ENCODE measurements at places on chromosomes 12 and 14.
A peak's percentile ranks its signal among the peaks of the same experiment; 100 is the strongest.

- DNase-seq, result no peak
Measured at GRCh38 chr12:40054555-40055227, 51.2 kb downstream of the SLC2A13 start.

DNA sequence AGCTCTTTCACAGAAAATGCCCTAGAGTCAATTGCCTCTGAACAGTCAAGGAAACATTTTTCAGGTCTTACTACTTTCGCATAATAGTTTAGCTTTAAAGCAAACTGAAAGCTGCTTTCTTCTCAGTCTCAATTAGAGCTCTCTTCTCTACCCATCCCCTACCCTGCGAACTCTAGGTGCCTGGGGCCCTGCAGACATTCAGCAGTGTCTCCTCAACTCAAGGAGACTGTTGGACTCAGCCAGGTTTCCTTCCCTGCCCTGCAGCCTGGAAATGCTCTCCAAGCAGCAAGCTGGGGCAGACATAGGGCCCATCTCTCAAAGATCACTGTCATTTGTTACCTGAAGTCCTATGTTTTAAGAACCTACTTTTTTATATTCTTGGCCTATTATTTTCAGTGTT is 312.5 kb upstream of the PRICKLE1 start:
- no peak for DNase-seq

DNA sequence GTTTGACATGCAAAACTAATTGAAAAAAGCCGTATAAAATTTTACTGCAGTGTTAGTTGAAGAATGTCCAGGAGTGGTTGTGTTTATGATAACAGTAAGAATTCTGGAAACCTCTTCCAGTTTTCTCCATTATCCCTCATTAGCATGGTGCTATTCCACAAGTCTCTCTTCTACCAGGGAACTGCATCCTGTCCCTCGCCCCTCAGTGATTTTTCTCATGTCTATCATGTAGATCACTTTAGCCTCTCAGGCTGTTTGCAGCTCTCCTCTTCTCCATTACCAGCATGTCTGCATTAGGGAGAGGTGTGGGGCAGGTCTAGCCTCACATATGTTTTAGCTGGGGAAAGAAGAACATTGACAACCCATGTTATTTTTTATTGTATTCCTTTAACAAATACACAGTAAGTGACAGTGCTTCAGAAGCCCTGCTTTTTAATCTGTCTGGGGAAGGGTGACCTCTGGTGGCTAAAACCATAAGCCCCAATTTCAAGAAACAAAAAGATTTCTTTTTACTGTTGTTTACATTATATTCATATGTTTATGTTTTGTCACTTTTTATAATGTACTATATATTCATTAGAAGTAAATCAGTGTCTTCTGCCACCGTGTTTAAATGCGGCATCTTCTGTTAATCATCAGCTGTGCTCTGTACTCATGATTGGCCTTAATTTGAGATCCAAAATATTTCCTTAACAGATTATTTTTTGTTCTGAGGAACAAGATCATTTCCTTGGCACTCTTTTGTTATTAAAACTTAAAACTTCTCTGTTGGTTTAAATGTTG is 70.7 kb downstream of the RASSF8 start:
- no peak for DNase-seq

DNA sequence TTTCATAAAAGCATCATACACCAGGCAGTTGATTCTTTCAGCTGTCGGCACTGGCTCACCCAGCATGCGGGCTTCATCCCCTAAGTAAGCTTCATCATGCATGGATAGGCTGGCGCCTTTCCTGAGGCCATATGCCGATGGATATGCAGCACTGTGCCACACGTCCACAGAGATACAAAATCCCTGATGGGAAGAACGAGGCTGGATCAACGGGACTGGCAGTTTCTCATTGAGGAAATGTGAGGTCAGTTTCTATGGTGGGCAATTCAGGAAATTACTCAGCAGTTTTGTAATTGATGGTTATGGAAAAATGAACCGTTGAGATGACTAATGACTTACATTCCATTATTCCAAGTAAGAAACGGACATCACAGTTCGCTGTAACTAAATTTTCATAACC is 453.8 kb downstream of the TMEM121 start:
- no peak for DNase-seq

DNA sequence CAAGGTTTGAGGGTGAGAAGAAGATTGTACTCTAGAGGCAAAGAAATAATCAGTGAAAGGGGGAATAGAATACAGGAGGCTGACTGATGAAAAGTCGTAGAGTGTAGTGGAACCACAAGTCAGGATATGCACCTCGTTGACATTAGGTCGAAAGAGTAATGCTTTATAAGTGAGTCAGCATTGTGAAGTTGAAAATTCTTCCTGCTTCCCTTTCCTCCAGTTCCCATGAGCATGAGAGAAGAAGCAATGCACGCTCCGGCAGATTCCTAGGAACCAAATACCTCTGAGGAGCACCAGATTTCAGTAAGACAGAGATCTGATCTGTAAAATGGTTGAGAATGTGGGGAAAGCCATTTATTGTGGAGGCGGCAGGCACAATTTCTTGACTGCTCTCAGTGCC is 16.5 kb downstream of the CCER1 start:
- no peak for DNase-seq

- peak; percentile 80 for DNase-seq
Measured at GRCh38 chr12:6914246-6914946, at the start of gene ENO2. Gene ENO2 (plus strand): TSS chr12:6914580. CDS start chr12:6915833, 1,253 bp downstream.

DNA sequence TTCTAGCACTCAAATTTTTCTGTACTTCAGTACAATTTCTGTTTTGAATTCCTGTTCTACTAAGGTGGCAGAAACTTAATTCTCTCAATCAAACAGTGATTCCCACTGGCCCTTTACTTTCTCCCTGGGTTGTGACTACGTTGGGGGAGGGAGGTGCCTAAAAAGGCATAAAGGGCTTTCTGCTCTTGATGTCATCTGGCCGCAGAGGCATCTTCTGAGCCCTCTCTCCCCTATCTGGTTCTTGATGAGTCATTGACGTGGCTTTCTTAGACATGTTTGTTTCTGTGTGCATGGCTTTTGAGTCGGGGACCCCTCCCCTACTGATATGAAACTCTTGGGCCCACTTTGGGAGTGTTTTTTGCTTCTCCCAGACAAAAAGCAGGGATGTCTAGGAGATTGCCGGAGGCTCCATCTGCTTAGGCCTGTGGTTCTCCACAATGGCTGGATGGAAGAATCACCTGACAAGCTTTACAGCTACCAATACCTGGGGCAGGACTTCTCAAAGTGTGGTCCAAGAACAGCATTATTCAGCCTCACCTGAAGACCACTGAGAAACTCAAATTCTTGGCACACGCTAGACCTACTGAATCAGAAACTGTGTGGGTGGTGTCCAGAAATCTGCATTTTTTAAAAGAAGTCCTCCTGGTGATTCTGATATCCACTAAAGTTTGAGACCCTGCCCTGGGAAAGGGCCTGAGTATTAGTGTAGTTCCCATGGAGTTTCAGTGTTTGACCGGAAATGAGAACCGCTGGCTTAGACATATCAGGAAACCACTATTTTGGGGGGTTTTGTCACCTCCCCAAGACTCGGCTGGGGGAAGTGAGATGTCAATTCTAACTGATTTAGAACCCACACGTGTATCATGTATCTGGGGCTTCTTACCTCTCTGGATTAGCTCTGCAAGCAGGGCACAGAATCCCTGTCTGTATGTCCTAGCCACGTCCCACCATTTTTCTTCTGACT is 395.7 kb upstream of the PDE3A start:
- no peak for DNase-seq

GRCh38 chr12:67807814-67808213 is 159.3 kb downstream of the DYRK2 start:
- no peak for DNase-seq

- peak; percentile 53 for DNase-seq
Measured at GRCh38 chr14:61525293-61526011, 169.9 kb upstream of the HIF1A start.

DNA sequence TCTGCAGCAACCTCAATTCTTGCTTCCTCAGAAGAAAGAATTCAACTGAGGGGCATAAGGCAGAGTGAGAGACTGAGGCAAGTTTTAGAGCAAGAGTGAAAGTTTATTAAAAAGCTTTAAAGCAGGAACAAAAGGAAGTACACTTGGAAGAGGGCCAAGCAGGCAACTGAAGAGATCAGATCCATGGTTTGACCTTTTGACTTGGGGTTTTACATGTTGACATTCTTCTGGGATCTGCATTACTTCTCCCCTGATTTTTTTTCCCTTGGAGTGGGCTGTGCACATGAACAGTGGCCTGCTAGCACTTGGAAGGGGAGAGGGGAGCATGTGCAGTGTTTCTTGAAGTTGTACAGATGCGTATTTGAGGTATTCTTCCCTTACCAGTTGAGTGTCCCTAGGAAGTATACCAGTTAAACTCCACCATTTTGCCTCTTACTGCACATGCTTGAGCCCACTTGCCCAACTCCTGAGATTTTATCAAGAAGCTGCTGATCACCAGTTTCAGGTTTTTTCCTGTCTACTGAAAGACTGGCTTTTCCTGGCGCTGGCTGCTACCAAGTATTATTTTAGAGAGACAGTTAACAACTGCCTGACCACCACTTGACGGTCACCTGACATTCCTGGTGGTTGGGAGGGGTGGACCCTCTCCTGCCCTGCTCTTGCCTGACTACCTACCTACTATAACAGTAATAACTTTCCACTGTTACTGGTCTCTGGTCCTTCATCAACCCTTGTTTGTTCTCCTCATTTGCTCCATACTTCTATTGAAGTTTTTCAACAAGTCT is 26.0 kb upstream of the TMTC2 start:
- no peak for DNase-seq

GRCh38 chr12:114876968-114877680 is 193.1 kb upstream of the TBX3 start:
- DNase-seq, result no peak

DNA sequence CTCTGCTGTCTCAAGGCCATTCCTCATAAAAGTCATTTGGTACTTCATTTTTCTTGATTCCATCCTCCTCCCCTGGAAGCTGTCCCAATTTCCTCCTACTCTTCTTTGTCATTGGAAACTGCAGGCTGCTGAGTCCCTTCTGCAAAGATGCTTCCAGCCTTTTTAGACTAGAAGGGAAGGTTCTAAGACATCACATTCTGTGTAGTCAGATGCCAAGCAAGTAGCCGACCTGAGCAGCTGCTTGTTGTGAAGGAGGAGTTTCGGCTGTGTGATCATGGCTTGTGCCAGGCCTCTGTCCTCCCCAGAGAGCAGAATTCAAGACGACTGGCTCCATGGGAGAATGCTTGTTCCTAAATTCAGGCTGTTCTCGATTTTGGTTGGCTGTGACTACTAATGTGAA is 8.7 kb downstream of the RFC5 start:
- DNase-seq, result no peak

DNA sequence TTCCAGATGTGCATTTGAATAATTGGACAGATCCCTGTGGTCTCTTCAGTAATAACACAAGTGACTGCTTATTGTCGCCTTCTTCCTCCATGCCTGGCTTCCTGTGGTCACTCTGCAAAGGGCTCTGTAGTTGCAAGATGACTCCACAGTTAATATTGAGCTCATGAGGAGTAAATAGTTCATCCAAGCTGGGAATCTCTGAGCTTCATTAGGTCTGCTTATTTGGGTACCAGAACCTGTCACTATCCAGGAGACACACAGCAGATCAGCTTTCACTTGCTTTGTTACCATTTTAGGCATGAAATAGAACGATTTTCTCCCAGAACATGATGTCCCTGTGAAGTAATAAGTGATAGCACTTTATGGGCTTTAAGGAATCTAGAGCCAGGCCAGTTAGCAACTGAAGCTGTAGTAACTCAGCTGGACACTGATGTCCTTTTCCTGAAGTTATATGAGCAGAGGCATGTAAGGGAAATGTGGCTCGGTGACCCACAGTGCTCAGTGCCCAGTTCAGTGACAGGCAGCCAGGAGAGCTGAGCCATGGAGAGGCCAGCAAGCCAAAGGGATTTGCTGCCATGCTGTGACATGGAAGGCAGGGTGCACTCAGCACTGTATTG is 50.1 kb downstream of the CRADD start:
- no peak for DNase-seq

DNA sequence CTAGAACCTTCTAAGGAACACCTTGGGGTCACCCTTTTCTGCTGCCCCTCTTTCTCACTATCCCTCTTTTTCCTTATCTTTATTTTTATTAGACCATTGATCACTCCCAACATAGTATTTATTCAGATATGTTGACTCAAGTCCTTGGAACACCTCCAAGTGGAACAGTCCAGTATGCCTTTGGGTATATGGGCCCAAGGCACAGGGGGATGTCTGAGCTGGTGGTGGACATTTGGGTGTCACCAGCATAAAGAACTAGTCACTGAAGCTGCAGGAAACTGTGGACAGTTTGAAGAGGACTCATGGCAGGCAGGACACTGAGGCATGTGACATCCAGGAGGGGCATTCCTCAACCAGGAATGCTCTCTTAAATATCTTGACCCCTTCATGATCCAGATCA is 105.6 kb downstream of the VEZT start:
- DNase-seq, result no peak

DNA sequence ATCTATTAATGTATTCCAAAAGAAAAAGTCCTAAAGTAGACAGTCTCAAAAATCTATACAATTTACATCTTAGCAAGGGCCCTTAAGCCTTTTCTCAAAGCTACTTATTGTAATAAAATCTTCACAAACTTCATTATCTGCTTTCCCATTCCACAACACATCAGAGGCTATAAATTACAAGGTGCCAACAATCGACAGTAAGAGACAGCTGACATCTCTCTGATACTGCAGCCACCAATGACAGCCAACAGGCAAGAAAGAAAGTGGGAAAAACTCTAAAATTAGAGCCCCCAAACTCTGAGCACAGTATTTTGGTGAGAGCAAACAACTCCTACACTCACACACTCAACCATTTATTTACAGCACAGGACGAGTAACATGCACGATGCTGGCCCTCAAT is 2.2 kb downstream of the ANGEL1 start:
- DNase-seq, result no peak

GRCh38 chr14:93764211-93764659 is 24.1 kb downstream of the PRIMA1 start:
- no peak for DNase-seq

DNA sequence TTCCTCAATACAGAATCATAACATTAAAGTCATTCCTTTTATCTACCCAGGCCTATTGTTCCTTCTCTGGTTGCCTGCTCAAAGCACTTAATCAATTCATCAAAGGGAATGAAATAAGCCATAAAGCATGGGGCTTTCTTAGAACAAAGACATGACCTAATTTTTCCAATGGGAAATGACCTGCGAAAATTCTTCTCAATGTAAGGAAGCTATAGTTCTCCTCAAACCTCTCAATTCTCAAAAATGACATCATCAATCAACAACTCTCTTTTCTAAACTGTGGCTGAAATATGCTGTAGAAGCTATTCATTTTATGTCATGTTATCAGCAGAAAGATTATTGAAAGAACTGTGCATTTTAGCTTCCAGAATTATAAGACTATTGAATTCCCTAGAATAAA is 116.0 kb upstream of the PTPRR start:
- no peak for DNase-seq

GRCh38 chr12:5480938-5481303 is 49.0 kb downstream of the NTF3 start:
- DNase-seq, result no peak
